ENCODE measurements at places on chromosomes 3 and 15.
A peak's percentile ranks its signal among the peaks of the same experiment; 100 is the strongest.

DNA sequence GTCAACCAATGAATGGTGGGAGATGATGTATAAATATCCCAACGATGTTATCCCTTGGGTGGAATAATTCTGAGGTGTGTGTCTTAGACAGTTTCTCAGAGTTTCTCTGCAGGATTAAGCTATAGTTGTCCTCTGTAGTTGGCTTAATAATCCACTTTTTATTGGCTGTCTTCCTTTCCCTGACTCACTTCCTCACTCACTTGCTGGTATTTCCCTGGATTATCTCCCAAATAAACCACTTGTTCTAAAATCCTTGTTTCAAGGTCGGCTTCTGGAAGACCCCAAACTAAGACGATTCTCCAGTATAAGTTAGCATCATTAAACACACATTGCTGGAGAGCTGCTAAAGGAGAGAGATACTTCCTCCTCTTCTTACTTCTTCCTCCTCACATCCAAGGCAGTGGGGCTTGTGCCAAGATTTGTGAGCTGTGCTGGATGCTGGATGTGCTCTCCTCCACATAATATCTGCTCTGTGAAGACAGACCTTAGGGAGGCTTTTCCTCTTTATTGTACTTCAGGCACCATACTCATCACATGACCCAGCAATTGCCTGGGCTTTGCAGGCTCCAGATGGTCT lies 22.5 kb upstream of the ROPN1 start:
- no peak for DNase-seq

DNA sequence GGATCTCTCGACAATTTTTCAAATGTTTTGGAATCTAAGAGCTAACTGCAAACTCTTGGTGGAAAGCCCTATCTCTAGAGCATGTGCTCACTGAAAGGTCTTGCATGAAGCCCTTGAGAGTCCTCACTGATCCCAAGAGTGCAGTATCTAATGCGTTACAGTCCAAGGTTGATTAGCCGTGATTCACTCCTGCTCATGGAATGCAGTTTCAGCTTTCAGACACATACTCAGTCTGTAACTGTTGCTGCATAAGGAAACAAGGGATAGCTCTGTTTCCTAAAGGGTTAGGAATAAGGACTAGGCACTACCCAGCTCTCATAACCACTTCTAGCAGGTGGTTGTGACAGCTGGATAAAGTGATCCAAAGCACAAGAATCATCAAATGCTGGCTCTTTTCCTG lies 687.4 kb upstream of the CFAP20DC start:
- DNase-seq = no peak

- DNase-seq = no peak
Measured at GRCh38 chr15:89068325-89068784, 19.9 kb upstream of the ABHD2 start.

DNA sequence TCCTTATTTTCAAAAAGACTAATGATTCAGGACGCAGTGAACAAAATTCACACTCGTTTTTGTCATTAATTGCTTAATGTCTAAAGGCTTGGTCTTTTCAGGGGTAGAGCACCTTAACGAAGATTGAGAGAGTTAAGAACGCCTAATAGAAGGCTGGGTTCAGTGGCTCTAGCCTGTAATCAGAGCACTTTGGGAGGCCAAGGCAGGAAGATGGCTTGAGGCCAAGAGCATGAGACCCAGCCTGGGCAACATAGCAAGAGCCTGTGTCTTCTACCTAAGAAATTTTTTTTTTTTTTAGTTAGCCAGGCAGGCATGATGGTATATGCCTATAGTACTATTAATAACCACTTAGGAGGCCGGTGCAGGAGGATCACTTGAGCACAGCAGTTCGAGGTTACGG lies 7.5 kb downstream of the PIK3CB start:
- no peak for DNase-seq

- DNase-seq = no peak
Measured at GRCh38 chr3:2771193-2771592, 339.0 kb downstream of the IL5RA start.

- peak; percentile 95 for DNase-seq
Measured at GRCh38 chr15:74382004-74382816, 14.8 kb upstream of the CYP11A1 start.

- DNase-seq = no peak
Measured at GRCh38 chr15:22989576-22990477, 9.7 kb upstream of the CYFIP1 start.

DNA sequence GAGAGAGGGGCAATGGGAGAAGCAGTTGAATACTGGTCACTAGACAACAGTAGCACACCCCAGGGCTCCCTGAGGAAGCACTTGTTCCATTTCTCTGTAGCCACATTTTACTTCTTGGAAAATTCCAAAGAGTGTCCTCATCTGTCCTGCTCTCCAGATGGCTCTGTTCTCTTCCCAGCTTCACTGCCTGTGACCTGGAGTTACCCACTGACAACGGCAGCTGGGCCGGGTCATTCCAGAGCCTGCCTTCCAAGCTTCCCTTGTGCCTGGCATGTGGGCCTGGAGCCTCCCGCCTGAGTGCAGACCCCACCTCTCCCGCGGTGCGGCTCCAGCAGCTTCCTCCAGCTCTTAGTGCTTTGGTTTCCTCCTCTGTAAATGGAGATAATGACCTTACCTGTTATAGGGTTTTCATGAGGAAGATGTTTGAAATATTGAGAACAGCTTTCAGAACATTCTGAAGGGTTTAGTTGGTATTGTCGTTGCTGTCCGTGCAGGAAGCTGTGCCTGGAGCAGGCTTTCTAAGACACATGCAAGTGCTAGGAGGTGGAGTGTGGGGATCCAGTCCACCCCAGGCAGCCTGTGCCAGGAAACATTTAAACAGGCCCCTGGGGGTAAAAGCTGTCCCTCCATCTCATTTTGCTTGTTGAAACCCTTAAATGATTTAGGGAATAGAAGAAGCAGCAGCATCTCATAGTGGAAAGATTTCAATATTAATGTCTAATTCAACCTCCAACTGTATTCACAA lies 24.8 kb downstream of the EFCC1 start:
- no peak for DNase-seq

- peak; percentile 70 for DNase-seq
Measured at GRCh38 chr3:87145553-87145952, 81.6 kb upstream of the CHMP2B start.

DNA sequence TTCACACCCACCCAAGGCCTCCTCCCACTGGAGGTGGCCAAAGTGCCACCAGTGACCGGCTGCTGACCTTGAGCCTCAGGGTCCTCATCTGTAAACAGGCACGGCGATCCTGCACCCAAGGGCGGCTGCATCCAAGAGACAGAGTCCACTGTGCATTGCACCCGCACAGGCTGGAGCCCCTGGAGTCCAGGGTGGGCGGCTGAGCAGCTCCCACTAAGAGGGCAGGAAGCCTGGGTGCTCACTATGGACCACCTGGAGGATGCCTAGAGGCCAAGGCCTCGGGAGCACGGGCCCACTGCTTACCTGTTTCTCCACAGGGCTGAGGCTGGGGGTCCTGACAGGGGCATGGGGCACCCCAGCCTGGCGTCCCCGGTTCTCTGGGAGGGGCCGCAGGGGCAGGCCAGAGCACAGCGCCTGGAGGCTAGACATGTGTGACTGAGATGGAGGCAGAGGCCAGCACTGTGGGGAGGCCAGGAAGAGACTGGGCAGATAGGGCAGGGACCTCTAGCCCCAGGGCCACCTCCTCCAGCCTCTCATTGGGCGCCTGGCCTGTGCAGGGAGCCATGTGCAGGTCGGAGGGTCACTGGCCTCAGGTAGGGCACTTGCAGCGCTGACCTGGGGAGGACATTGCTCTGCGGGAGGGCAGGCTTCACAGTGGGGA lies at the start of gene UROC1:
Gene UROC1, minus strand, starts transcription at position 483 of the 661 bp plus-strand sequence. Its CDS starts 54 bp downstream, at position 429.
- no peak for DNase-seq

- DNase-seq = no peak
Measured at GRCh38 chr3:11558918-11559815, 84.5 kb downstream of the VGLL4 start.

GRCh38 chr3:73723596-73723995 lies 98.9 kb upstream of the PDZRN3 start:
- no peak for DNase-seq

DNA sequence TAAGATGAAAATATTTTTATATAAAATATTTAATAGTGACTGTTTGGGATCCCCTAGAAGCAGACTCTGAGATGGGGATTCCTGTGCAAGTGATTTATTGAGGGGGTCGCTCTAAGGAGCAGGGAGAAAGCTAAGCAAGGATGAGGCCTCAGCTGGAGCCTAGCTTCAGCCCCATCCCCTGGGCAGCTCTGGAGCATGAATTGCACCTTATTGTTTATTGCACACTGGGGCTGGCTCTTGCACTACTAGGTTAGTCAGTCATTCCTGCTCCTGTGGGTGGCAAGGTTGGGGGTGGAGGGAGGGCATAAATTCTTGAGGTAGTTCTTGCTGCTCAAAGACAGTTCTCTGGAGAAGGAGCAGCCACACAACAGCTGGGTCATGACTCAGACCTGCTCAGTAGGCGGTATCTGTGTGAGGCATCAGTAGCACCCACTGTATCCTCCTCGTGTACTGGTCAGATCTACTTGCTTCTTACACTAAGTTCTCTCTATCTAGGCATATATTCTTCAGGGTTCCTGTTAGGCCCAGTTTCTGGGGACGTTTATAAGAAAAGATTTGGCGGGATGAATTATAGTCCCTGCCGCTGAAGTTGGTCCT lies 27.2 kb upstream of the TNFSF10 start:
- no peak for DNase-seq

- DNase-seq = no peak
Measured at GRCh38 chr3:152976239-152976638, 141.3 kb downstream of the P2RY1 start.

- DNase-seq = no peak
Measured at GRCh38 chr15:43042885-43043284, 63.0 kb downstream of the UBR1 start.

DNA sequence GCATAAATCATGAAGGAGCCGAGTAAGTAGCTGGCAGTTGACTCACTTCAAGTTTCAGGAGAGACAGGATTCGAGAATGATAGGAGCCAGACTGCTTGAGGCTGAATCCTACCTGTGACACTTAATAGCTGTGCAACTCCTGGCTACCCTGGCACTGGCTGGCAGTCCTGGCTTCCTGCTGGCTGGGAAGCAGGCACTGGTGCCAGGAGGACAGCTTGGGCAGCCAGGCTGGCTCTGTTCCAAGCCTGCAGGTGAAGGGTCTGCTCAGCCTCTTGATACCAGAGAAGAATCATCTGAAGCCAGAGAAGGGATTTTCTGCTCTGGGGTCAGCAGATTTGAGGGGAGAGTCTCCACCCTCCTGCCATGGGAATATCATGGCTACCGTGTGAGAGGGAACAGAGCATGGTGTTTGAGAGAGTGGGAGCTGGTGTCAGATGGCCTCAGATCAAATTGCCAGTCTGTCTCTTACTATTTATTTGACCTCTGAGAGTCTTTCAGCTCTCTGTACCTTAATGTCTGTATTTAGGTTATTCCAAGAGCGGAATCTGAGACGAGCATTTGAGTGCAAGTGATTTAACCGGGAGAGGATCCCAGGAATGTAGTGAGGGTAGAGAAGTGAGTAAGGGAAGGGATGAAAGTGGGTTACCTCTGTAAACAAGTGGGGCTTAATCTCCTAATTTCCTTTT lies 4.4 kb upstream of the XIRP1 start:
- no peak for DNase-seq

GRCh38 chr15:67992834-67993233 lies 61.3 kb upstream of the PIAS1 start:
- no peak for DNase-seq

- no peak for DNase-seq
Measured at GRCh38 chr3:42276141-42277132, 10.5 kb upstream of the CCK start.

- peak; percentile 49 for DNase-seq
Measured at GRCh38 chr15:72306211-72306785, 13.7 kb downstream of the CELF6 start.

DNA sequence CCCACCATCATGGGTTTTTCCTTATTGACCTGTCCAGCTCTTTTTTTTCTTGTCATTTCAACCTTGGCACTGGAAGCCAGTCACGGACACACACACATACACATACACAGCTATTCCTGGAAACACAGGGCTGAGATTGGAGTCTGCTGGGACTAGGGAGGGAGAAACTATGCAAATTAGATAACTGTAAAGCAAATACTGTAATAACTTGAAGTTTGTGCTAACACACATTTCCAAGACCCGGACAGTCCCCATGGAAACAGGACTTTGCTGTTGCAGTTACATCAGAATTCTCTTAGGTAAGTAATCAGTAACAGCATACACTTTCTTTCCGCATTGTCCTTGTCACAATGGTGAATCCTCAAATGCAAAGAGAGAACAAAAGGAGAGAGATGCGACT lies 304.4 kb downstream of the KBTBD8 start:
- DNase-seq = no peak

GRCh38 chr3:127015282-127016042 lies 32.5 kb downstream of the PLXNA1 start:
- DNase-seq = peak; percentile 21

DNA sequence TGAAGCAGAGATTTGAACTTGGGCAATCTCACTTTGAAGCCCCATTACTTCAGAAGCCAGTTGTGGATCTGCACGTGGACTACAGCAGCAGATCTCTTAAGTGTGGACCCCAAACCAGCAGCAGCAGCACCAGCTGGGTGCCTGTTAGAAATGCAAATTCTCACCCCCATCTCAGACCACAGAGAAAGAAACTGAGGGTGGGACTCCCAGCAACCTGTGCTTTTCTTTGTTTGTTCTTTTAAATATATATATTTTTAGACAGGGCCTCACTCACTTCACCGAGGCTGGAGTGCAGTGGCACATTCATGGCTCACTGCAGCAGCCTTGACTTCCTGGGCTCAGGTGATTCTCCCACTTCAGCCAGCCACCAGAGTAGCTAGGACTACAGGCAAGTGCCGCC lies 53.2 kb downstream of the SLTM start:
- no peak for DNase-seq

- DNase-seq = peak; percentile 57
Measured at GRCh38 chr3:53164911-53165310, 3.9 kb downstream of the PRKCD start.

DNA sequence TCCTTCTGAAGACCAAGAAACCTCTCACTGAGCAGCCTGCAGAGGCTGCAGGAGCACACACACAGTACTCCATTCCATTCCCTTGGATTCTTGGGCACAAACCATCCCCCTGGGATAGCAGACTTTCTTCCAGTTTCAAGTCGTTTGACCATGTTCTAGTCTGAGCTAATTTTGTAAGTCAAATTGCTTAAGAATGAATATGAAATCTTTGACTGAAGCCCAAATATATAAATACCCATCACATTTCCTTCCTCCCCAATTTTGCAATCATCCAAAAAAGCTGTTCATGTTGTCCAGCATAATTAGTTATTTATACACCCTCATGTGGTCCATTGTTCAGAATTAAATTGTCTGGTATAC lies 231.2 kb upstream of the TPRG1 start:
- DNase-seq = no peak

GRCh38 chr3:146314871-146315270 lies 64.0 kb upstream of the PLSCR4 start:
- no peak for DNase-seq

DNA sequence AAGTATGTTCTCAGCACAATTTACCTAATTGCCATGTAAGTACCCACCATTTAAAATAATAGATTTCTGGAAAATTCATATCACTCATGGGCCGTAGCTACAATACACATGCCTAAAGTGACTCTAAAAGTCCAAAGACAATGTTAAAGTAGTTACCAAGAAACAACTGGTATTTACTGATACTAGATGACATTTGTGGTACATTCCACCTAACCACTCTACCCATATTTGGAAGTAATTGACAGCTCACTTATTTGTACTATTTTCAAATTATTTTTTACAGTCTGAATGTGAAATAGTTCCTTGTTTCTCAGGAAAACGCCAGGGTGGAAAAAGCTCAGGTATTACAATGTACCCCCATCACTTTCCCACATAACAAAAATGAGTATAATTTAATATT lies 573.0 kb downstream of the MECOM start:
- no peak for DNase-seq

GRCh38 chr15:101027273-101027901 lies 108.2 kb downstream of the LRRK1 start:
- peak; percentile 13 for DNase-seq

- DNase-seq = no peak
Measured at GRCh38 chr3:20572473-20572872, 386.5 kb upstream of the SGO1 start.

Data from ELF-1 (cell line).